ENCODE measurements at places on chromosomes 6 and 20.
A peak's percentile ranks its signal among the peaks of the same experiment; 100 is the strongest.

DNA sequence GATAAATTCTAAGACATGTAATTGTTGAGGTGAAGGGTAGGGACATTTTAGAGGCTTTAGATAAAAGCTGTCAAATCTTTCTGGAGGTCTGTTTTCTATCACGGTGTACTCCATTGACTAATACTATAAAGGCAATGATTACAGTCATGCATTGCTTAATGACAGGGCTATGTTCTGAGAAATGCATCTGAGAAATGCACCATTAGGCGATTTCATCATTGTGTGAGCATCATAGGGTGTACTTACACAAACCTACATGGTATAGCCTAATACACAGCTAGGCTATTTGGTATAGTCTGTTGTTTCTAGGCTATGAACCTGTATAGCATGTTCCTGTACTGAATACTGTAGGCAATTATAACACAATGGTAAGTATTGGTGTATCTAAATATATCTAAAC is 71.3 kb upstream of the FYN start:
- no peak for DNase-seq

GRCh38 chr20:23163562-23163961 is 77.4 kb upstream of the CD93 start:
- DNase-seq = no peak

DNA sequence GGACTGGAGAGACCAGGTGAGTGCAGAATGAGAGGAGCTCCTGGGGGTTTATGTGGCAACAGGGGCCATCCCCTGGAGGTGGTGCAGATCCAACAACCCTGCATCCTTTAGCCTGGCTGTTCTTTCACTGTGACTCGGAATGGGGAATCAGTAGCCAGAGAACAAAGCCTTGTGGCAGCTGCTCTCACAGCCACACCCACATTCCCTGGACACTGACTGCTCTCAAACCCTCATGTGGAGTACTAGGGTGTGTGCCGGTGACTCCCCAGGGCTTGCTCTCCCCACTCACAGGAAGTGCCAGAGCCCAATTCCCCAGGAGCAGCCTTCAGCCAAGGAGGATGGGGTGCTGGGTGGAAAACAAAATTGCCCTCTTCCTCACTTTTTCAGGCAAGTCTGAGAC is 30.2 kb upstream of the GGTLC1 start:
- DNase-seq = no peak

DNA sequence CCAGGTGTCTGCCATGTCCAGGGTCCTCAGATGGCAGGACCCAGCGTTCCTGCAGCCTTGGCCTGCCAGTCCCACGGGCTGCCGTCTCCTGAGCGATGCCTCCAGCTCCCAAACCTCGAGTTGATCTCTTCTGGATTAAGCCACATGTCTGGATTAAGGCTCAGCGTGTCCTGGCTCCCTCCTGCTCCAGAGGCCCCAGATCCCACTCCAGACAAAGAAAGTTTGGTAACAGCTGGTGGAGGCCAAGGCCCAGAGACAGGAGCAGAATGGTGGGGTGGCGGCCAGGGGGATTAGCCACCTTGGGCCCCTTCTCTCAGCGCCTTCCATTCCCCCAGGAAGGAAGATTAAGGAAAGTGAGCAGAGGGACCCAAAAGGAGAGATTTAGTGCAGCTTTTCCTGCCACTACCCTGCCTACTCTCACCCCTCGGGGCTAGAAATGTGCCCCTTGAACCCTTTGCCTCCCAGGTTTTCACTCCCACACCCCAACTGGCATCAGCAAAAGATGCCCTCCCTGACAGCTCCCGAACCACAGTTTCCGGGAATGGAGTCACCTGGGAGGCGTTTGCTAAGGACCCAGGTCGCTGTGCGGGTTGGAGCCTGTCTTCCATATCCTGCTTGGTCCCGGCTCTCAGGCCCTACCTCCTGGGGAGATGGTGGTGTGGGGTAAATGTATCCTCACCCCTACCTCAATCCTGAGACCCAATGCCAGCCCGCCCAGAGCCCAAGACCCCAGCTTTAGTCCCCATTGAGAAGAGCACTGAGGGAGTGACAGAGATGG is 6.9 kb downstream of the SPDEF start:
- DNase-seq = no peak

- no peak for DNase-seq
These were observed 1252.7 kb downstream of the EPHA7 start for GRCh38 chr6:92166666-92167065.

DNA sequence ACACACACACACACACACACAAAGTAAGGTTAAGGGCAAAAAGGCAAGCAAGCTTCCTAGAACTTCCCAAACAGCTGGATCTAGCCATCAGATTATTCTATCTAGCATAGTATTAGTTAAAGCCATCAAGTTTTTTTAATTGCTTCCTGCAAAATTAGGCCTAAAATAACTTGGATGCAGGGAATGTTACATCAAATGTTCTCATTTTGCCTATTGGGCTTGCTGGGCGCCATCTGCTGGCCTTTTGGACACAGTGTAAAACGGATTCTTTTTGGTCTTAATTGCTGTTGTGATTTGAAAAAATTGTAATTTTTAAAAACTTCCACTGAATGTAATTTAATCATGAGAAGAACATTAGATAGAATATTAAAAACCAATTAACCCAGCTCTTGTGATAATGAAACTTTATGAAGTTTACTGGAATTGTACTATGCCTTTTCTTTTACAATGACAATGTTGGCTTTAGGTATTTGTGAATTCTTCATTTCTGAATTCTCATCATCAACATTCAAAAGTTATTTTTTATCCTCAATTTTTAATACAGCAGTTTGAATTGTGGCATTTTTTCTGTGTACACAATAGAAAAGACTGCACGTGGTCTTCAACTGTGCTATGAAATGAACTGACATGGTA is 6.8 kb downstream of the MKKS start:
- DNase-seq = peak; percentile 24

GRCh38 chr20:45230631-45231030 is 9.5 kb downstream of the SEMG2 start:
- no peak for DNase-seq

DNA sequence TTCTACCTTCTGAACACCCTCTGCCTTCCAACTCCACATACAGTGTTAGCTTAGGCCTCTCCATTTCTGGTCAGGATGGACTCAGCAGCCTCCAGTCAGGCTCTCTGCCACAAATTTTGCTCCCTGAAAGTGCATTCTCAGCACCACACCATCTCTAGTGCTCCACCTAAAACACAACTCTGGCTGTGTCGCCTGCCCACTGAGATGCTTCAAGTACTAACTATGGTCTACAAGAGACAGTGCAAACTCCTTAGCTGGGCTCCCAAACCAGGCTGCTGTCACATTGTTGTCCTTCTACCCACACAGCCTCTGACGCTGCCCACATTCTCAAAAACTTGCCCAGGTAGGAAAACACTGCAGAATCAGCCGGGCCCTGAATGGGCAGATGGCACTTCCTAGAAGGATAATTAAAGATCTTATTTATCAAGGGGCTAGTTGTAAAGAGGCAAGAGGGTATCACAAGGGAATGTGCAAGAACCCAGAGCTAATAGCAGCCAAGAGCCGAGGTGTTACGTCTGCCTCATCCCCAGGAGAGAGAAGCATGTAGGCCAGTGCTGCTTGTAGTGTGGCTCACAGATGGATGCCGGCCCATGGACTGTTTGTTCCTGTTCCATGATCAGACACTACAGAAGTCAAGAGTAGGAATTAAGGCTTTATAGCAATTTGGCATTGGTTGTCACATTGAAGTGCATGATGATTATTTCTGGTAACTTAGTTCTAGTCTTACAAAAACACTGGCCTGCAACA is 189.7 kb downstream of the LRFN2 start:
- no peak for DNase-seq

- no peak for DNase-seq
These were observed 29.9 kb upstream of the BACH2 start for GRCh38 chr6:90326404-90327057.

DNA sequence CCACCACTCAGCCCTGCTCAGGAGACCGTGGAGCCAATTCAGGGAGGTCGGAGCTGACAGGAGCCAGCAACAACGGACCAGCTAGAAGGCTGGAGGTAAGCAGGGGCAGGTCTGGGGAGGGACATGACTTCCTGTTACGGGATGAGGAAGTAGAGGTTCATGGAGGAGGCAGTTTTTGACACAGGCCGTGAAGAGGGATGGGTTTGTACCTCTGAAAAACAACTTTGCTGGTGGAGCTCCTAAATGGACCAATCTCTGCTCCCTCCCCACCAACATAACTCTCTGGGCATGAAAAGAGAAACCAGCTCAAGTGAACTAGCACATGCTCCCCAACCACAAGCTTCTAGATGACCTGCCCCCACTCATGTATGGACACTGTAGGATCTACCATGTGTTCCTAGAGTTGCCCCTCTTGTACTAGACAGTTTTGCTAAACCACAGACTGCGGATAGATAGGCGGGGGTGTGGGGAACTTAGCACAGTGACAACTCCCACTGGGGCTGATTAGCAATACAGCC is 31.4 kb downstream of the RALGAPA2 start:
- no peak for DNase-seq

GRCh38 chr6:43308101-43308989 is at the start of gene CRIP3:
Gene CRIP3 (minus strand): TSS chr6:43308826. CDS start chr6:43308792, 34 bp downstream.
- peak; percentile 33 for DNase-seq

DNA sequence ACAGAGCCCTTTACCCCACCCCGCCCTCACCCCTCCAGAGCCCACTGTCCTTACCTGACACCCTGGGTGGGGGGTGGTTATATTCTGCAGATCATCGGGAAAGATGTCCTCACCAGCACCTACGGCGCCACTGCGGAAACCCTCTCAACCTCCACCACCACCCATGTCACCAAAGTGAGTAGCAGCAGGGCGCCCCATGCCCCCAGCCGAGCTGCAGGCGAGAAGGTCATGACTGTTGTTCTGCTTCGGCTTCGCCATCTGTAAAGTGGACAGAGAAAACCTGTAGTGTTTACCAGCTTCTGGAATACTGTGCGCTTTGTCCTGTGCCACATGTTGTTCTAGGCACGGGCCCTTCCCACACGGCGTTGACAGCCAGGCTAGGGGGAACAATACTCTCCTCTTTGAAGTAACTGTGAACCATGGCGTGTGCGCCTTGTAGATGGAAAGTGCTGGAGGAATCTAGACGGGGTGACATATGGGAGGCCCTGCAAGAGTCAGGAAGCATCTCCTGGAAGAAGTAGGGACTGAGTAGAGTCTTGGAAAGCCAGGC is 16.5 kb upstream of the AAR2 start:
- no peak for DNase-seq

GRCh38 chr6:40718401-40718800 is 131.2 kb upstream of the LRFN2 start:
- no peak for DNase-seq

- DNase-seq = no peak
These were observed 4.9 kb downstream of the VSTM2L start for GRCh38 chr20:37907677-37908401.

DNA sequence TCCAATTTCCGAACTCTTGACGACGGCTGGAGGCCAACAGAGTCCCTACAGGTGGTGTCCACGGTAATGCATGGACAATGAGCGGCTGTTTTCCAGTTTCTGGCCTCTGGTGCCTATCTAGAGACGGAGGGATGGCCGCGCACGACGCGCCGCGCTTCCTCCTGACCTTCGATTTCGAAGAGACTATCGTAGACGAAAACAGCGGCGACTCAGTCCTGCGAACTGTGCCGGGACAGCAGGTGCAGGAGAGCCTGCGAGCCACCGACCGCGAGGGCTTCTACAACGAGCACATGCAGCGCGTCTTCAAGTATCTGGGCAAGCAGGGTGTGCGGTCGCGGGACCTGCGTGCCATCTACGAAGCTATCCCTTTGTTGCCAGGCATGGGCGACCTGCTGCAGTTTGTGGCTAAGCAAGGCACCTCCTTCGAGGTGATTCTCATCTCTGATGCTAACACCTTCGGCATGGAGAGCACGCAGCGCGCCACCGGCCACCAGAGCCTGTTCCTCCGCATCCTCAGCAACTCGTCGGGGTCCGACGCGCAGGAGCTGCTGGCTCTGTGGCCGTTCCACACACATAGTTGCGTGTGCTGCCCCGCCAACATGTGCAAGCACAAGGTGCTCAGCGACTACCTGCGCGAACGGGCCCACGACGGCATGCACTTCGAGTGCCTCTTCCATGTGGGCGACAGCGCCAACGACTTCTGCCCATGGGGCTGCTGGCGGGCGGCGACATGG is 169.4 kb downstream of the CDK19 start:
- DNase-seq = no peak

DNA sequence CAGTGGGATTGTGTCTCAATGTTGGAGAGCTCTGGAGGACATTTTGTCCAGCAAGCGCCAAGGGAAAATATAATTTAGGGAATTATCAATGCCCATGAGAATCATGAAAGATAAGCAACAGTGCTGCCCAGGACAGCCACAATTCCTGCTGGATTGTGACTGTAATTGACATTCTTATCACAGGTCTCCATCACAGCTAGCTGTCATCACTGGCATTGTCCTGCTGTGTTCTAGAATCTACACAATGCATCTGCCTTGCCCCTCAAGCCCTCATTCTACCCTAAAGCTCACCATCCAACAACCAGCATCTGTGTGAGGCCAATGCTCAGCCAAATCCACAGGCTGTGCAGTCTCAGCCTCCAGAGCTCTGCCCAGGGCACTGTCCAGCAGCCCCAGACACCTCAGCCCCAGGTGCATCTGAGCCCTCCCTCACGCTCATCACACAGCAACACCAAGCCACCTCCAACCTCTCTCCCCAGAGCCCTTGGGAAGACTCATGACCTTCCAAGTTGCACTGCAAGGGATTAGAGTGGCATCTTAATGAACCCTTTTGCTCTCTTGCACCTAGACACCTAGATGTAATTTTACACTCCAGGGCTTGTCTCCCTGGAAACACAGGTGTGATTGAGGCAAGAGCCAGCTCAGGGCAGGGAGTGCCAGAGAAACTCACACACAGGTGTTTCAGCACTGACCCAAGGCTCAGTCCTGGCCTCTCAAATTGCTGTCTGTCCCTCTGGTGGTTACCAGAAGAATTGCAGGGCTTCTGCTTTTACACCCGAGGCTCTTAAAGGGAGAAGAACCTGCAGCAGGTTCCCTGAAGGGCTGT is 85.2 kb upstream of the PHACTR3 start:
- peak; percentile 10 for DNase-seq

GRCh38 chr6:81906709-81907204 is 154.3 kb upstream of the TENT5A start:
- no peak for DNase-seq

GRCh38 chr6:41455410-41455809 is 90.8 kb upstream of the FOXP4 start:
- DNase-seq = no peak

- DNase-seq = no peak
These were observed 2.3 kb downstream of the PEDS1 start for GRCh38 chr20:50151034-50151743.

DNA sequence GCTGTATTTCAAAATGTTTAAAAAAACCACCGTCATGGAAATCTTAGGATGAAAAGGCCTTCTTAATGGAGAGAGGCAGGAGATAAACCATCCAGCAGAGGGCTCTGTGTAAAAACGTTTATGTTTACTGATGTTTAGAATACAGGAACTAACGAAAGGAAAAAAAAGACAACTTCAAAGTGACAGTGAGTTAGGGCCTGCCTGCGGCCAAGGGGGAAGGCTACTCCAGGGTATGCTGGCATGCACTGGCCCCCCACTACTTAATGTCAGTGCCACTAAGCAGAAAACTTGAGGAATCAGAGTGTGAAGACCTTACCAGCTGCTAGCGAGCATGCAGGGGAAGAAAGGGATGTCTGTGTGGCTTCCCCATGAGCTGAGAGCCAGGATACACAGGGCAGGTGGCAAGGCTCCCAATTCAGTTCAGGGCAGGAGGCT is 47.7 kb downstream of the AKAP7 start:
- peak; percentile 53 for DNase-seq
